ENCODE measurements at places on chromosomes 4 and X.

- DNase-seq, result no peak
These were observed 74.8 kb downstream of the WWC2 start for GRCh38 chr4:183173580-183174526.

DNA sequence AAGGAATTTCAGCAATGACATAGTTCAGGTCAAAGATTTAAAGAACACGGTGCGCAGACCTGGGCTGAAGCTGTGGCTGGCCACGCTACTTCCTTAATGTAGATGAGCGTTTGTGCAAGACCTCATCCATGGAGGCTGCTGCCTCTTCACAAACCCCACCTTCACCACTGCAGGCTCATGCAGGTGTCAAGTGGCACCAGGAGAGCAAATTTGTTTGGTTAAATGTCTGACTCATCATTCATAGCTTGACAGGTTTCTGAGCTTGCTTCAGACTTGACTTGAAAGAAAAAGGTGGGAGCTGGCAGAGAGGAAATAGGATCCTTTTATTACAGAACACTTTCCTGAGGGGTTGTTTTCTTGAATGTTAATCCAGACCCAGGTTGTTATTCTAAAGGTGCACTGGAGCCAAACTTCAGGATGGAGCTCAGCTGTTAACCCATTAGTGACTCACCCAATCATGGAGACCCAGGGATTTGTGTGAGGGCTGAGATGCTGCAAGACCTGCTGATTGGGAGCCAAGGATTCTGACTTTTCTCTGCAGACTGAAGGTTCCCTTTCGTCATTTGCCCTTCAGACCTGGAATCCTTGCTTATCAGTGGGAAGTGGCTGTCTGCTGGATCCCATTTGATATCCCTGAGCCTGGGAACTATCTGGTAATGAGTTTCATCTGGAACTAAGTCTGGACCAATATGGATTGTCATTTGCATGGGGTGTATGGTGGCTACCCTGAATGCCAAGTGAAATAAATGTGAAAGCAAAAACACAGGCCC lies 315.3 kb downstream of the PTTG2 start:
- no peak for DNase-seq

DNA sequence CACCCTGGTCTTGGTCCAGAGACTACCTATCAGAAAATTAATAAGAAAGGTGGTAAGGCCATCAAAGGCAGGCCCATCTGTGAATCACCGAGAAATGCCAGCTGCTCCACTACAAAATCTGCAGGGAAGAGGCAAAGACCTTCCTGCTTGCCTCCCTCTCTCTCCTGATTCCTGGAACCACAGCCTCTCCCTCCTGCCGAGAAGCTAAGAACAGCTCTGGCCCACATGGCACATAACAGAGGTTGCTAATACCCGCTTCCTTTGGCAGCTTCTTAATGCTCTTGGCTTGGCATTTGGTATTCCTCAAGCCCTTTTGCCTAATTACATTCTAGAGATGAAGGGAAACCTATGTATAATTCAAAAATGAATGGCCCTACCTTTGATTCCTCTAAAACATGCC lies 32.9 kb downstream of the RAI2 start:
- no peak for DNase-seq

GRCh38 chrX:107226757-107227156 lies 20.3 kb downstream of the DNAAF6 start:
- no peak for DNase-seq

GRCh38 chr4:88514557-88515511 lies 8.7 kb downstream of the PYURF start:
- no peak for DNase-seq
